Activated CD4-positive, alpha-beta T cell treated with anti-CD3 and anti-CD28 coated beads, Interleukin-2, amount 10 ng/mL, durations not matched to agents 7 days and 5 days (primary cell): ENCODE measurements at places on chromosomes 4 and X. TPM values are rescaled to one million over a fixed set of nuclear protein-coding genes. Genes with fewer than 3 reads are reported as not detected.

- H3K36me3 ChIP-seq, result no peaks in the 10 kb centered on the region
- peaks cover 16% of the 10 kb centered on the region for H3K4me1 ChIP-seq
Measured at GRCh38 chr4:153785910-153786721, 2.8 kb downstream of the SFRP2 start.

DNA sequence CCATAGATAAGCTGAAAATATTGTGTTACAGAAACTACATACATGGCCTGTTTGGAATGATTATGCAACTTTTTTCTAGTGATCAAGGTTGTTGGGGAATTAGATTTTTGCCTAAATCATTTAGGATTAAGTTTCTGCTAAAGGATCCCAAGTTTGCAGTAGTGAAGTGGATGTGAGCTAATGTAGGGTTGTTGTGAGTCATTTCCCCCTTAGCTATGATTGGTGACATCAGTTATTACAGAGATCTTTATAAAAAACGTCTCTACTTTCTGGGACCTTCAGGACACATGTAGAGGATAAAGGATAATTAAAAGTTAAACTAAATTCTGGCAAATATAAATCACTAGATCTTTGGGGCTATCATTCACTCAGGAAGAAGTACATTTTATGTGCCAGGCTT is 133.3 kb downstream of the GATB start:
- H3K4me1 ChIP-seq, result peaks cover under 1% of the 10 kb centered on the region
- H3K36me3 ChIP-seq, result no peaks in the 10 kb centered on the region
- H3K27me3 ChIP-seq, result peaks cover 20% of the 10 kb centered on the region
- DNase-seq, result no peak

DNA sequence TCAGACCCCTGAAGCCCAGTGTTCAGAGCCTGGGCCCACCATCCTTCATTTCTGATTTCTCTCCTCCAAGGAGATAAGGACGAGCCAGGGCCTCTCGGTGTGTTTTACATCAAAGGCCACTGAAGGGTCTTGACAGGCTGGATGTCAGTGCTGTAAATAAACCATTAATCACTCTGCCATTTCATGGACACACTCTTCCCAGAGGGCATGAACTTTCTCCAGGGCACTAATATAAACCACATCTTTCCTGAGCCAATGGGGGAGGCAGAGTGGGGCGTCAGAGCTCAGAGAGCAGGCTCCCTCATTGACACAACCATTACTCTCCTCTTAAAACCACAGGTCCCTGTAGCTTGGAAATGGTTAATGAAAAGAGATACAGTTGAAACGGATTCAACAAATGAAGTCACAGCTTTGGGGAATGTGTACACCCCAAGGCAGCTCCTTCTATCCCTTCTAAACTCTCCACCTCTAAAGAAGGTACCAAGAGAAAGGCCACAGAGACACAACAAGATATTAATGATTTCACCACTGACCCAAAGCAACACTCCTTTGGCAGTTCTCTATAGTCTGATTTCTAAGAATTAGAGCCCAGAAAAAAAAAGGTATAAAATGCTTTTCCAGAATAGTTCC is 200.6 kb downstream of the CHIC2 start:
- H3K4me3 ChIP-seq, result no peak overlapping the region
- no peaks in the 10 kb centered on the region for H3K4me1 ChIP-seq
- no peak overlapping the region for H3K27ac ChIP-seq

DNA sequence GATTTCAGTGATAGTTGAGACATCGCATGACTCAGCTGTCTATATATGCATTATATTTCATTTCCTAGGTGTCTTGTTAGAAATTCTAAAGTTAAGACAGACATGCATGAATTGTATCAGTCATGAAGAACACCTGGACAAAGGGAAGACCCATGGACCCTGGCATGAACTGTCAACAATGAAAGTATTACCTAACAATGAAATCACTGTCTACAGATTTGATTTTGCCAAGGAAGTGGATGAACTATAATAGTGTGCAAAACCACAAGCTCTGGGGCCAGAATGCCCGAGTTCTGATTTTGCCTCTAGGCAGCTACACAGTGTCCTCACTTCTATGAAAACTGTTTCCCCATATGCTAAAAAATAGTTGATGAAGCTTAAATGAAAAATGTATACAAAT is 386.1 kb downstream of the NLGN4X start:
- no peak for DNase-seq
- H3K4me3 ChIP-seq, result no peak overlapping the region
- H3K27ac ChIP-seq, result no peak overlapping the region

GRCh38 chrX:68934421-68934820 is 105.6 kb downstream of the EFNB1 start:
- no peaks in the 10 kb centered on the region for H3K27me3 ChIP-seq
- DNase-seq, result no peak
- H3K36me3 ChIP-seq, result no peaks in the 10 kb centered on the region
- H3K4me1 ChIP-seq, result peaks cover 3% of the 10 kb centered on the region
- no peak overlapping the region for H3K4me3 ChIP-seq
- no peak overlapping the region for H3K27ac ChIP-seq

DNA sequence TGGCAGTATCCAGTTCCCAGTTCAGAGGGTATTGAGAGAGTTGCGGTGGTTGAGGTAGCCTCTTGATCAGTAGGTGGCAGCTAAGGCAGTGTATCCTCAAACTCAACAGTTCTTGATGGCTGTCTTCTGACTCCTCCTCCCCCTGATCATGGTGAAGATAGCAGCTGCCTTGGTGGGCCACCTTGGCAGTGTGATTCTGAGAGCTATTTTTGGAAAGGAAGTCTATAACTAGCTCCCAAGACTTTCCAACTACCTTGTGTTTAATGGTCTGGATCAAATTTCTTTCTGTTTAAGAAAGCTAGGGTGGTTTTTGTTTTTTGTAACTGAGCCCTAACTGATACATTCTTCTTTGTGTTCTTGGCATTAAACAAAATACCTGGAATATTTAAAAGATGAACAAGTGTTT is 10.5 kb upstream of the TBC1D19 start:
- no peak overlapping the region for H3K27ac ChIP-seq
- no peak overlapping the region for H3K4me3 ChIP-seq
- DNase-seq, result no peak

- H3K27me3 ChIP-seq, result no peaks in the 10 kb centered on the region
- H3K27ac ChIP-seq, result no peak overlapping the region
- no peaks in the 10 kb centered on the region for H3K36me3 ChIP-seq
- no peak overlapping the region for H3K4me3 ChIP-seq
Measured at GRCh38 chr4:144967161-144967560, 130.8 kb downstream of the ANAPC10 start.

The IL1RAPL1 gene
- not detected for total RNA-seq

The CLTRN gene
- total RNA-seq, result 0.17 TPM
